Fibroblast of gingiva (primary cell): ENCODE measurements at places on chromosomes 7 and 10.

DNA sequence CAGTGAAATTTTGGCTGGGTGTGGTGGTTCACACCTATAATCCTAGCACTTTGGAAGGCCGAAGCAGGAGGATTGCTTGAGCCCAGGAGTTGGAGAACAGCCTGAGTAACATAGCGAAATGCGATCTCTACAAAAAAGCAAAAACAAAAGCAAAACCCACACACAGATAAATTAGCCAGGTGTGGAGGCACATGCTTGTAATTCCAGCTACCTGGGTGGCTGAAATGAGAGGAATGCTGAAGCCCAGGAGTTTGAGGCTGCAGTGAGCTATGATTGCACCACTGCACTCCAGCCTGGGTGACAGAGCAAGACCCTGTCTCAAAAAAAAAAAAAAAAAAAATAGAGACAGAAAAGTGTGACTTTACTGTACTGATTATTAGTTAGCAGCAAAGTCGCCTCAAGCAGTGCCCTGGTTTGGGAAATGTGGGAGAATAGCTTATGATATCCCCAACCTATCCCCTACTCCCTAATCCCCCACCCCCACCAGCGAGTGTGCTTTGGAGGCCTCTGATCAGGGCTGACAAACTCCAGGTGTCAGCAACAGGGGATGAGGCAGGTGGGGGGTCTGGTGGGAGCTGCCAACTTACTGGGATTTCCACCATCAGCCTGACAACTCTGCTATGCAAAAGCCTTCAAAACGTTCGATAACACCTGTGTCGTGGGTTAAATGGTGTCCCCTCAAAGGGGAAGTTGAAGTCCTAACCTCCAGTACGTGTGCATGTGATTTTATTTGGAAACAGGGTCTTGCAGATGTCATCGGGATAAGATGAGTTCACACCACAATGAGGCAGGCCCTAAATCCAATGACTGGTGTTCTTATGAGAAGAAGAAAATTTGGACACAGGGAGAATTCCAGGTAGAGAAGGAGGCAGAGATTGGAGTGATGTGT lies 124.7 kb upstream of the SDK1 start:
- no peak for DNase-seq

GRCh38 chr10:51106311-51106945 lies 32.1 kb downstream of the PRKG1 start:
- DNase-seq: peak; percentile 10

- DNase-seq: no peak
Observed at GRCh38 chr10:124007773-124008145, 85.6 kb downstream of the CHST15 start.

GRCh38 chr7:118590107-118590506 lies 365.6 kb downstream of the ANKRD7 start:
- no peak for DNase-seq

DNA sequence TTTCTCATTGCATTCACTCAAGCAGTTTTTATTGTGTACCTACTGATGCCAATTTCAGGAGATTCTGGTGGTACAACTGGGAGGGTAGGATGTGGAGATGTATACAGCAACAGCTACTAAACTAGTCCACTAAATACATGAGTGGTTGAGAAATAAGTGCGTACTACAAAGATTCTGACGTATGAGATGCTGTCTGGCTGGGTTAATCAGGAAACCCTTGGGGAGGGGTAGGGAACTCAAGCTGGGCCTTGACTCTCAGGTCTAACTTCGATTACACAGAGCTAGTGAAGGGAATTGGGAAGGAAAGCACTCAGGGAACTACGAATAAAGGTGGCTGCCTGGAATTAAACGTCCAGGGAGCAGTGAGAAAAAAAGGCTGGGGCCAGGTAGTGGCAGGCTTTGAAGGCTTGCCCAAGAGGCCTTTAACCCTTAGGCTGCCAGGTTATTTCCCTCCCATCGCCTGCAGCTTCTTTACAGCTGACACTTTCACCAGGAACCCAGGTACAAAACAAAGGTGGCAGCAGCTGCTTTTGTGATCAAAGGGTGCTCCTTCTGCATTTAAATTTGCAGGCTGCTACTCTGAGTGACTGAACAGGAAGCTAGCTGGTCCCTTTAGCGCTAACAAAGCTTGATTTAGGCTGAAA lies 3.2 kb downstream of the MMS19 start:
- peak; percentile 49 for DNase-seq

- DNase-seq: no peak
Observed at GRCh38 chr7:50367100-50367499, 62.6 kb downstream of the IKZF1 start.

DNA sequence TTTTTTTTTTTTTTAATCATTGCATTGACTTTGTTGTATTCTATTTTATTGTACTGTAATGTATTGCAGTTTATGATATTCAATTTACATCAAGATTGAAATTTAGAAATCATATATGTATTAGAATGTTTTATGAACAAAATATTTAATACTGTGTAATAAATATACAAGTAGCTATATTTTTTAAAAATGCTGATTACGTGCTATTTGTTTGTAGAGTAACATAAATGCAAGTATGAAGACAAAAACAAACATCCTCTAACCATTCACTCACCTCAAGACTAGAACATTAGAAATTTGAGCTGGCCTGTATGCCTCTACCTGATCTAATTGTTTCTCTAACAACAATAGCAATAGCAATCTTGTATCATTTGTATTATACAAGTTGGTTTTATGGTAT lies 290.3 kb downstream of the GATA3 start:
- no peak for DNase-seq

DNA sequence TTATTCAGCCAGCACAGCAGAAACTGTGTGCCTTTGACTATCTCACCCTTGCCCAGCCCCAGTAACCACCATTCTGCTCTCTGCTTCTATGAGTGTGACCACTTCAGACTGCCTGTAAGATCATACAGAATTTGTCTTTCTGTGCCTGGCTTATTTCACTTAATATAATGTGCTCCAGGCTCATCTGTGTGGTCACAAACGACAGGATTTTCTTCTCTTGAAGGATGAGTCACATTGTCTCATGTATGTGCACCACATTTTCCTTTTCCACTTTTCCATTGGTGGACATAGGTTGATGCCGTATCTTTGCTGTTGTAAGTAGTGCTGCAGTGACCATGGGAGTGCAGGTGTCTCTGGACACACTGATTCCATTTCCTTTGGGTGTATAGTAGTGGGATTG lies 122.5 kb upstream of the LANCL2 start:
- no peak for DNase-seq

GRCh38 chr7:148437043-148437442 lies 153.5 kb upstream of the C7orf33 start:
- DNase-seq: no peak

- DNase-seq: no peak
Observed at GRCh38 chr10:44413416-44413815, 28.5 kb upstream of the CXCL12 start.

DNA sequence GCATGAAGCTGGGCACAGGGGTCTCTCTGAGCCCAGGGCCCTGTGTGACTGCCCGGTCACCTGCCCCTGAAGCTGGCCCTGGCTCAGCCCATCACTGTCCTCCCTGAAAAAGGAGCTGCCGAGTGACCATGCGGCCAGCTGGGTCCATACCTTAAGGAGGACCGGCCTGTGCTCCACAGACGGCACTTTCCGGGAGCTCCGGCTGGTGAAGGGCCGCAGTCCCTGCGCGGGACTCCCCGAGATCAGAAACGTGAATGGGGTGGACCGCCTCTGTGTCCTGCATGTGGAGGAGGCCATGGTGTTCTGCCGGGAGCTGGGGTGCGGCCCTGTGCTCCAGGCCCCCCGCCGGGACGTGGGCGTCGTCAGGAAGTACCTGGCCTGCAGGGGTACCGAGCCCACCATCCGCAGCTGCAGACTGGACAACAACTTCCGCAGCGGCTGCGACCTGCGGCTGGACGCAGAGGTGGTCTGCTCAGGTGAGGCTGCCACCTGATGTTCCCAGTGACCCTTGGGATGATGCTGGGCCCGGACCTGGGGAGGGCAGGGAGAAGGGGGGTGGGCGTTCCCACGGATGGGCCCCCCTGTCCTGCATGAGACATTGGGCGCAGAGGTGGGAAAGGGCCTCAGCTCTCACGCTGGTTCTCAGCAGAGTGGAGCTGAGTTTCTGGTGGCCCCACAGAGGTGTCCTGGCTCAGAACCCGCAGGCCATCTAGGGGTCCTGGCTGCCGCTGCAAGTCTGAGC lies 3.5 kb downstream of the SCART1 start:
- DNase-seq: no peak

GRCh38 chr7:145718129-145718528 lies 398.5 kb upstream of the CNTNAP2 start:
- DNase-seq: no peak

DNA sequence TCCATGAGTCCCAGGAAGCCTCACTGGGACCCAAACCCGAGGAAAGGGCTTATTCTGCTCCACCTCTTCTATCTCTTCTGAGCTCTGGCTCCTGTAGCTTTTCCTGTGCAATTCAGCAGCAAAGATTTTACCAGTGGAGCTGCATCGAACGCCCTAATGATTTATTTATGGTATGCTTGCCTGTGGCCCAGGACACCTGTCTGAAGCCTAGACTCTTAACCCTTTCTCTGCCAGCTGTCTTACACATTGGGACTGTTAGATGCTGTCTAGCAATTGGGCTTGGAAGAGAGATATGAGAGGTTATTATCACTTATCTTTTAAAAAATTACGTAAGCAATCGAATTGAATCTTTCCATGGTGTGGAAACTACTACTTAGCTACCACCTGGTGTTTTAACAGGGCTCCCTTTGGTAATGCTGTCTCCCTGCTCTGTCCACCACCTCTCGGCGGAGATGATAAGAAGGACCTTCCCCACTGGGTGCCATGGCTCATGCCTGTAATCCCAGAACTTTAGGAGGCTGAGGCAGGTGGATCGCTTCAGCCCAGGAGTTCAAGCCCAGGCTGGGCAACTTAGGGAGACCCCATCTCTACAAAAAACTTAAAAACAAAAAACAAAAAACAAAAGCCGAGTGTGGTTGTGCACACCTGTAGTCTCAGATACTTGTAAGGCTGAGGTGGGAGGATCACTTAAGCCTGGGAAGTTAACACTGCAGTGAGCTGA lies 8.8 kb downstream of the ACSL5 start:
- no peak for DNase-seq

DNA sequence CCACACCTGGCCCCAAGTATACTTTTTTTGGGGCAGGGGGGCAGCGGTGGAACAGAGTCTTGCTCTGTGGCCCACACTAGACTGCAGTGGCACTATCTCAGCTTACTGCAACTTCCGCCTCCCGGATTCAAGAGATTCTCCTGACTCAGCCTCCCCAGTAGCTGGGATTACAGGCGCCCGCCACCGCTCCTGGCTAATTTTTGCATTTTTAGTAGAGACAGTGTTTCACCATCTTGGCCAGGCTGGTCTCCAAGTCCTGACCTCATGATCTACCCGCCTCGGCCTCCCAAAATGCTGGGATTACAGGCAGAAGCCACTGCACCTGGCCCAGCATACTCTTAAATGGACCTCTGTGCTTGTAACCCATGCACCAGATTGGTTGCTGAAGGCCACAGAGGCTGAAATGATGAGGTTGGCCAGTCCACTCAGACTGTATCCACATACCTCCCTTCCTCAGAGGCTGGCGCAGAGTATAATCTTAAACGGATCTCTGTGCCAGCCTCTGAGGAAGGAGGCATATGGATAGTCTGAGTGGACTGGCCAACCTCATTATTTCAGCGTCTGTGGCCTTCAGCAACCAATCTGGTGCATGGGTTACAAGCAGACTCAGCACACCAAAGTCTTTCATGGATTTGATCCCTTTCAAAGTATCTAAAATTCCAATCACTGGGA lies 3.0 kb downstream of the CALN1 start:
- no peak for DNase-seq

GRCh38 chr10:4006051-4006450 lies 221.0 kb upstream of the KLF6 start:
- DNase-seq: no peak

DNA sequence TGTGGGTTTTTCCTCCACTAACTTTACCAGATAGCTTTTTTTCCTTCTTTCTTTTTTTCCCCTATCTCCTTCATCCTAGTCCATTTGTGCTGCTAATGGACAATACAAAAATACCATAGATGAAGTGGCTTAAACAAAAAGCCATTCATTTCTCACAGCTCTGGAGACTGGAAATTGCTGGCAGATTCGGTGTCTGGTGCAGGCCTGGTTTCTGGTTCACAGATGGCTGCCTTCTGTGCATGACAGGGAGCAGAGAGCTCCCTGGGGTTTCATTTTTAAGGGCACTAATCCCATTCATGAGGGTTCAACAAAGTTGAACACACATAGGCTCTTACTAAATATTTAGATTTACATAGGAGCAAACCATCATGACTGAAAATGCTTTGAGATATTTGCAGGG lies 467.4 kb downstream of the TYW1 start:
- DNase-seq: no peak

DNA sequence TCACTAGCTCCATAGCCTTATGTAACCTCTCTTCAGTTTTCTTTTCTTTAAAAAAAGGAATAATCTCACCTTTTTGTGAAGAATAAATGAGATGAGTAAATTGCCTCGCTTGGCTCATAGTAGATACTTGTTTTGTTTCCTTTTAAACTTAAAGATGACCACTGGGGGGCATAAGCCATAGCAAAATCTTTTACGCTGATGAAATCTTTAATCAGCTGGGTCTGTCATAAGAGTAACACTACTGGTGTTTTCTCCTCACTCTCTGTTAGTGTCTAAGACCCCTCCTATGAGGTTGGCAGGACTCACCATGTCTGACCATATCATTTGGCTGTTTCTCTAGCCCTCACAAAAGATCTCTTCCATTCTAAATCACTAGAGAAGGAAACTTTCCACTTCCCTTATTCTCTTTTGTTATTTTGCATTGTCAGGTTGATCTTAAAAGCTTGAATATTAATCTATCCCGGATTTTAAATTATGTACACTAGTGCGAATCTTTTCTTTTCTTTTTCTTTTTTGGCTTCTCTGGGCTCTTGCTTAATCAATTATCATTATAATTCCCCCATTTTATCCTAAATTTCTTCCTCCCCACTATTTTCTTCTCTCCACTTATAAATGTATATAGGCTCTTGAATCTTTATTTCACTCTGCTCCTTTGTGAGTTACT lies 12.5 kb downstream of the STAG3 start:
- peak; percentile 32 for DNase-seq

- no peak for DNase-seq
Observed at GRCh38 chr10:131172433-131172832, 139.1 kb downstream of the TCERG1L start.

- DNase-seq: no peak
Observed at GRCh38 chr10:111488668-111489067, 411.8 kb downstream of the ADRA2A start.

DNA sequence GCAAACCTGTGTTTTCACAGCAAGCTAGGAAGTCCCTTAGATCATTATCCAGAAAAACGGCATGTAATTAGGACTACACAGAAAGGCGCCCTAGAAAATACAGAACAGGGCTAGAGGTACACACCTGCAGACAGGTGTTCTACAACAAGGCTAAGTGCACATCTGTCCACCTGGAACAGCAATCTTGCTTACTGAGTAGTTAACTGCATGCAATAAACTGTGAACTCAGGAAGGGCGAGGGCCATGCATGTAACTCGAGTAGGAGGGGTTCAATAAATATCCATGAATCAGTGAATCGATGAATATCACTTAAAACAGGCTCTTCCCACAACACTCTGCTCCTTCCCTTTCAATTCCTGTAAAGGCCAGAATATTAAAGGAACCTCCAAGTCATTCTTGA lies 22.0 kb downstream of the FAM171A1 start:
- no peak for DNase-seq
